ENCODE measurements at places on chromosomes 6 and 20.

DNA sequence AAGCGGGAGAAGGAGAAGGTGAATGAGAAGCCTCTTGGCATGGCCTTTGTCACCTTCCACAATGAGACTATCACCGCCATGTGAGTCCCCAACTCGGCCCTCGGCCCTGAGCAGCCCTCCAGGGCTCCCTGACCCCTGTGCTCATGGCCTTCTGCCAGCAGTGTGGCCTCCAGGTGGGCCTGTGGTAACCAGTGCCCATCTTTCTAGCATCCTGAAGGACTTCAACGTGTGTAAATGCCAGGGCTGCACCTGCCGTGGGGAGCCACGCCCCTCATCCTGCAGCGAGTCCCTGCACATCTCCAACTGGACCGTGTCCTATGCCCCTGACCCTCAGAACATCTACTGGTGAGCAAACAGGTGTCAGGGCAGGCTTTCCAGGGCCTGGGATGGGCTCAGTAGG is 10.3 kb upstream of the CAPN11 start:
- DNase-seq: no peak

DNA sequence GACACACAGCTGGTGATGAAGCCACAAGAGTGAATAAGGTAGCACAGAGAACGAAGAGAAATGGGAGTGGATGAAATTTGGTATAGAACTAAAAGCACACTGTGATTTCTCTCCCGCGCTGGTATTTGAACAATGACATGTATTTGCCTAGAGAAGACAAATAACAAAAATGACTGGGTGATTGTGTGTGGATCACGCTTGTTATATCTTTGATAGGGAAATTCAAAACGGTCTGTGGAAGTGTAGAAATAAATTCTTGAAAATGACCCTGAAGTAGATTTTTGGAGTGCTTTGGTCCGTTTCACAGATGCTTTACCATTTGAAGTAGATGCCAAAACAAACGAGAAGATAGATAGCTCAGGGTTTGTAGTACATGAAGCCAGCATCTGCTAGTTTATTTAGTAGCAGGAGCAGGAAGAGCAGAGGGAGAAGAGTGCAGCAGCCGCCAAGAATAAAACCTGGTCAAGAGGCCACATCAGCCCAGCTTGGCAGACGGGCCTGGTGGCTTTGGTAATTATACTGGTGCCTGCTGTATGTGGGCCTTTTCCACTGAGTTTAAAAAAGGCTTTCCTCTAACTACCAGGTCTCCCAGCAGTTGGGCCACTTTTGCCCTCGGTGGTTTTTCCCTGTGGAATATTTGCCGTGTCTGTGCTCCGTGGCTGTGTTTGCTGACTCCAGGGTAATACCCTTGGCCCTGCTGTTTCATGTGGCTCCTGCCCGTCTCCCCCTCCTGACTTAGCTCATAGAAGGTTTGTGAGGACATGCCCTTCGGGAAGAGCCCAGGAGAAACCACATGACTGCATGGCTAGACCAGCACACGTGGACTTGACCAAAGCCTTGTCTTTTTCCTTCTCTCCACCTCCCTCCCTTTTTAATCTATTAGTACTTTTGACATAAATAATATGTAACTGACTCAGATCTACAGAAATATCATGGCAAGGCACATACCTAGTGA is 294.0 kb downstream of the SOX4 start:
- DNase-seq: no peak

- no peak for DNase-seq
Observed at GRCh38 chr6:5752391-5752680, 254.4 kb downstream of the NRN1 start.

- DNase-seq: no peak
Observed at GRCh38 chr6:22036275-22036674, 260.6 kb downstream of the PRL start.

DNA sequence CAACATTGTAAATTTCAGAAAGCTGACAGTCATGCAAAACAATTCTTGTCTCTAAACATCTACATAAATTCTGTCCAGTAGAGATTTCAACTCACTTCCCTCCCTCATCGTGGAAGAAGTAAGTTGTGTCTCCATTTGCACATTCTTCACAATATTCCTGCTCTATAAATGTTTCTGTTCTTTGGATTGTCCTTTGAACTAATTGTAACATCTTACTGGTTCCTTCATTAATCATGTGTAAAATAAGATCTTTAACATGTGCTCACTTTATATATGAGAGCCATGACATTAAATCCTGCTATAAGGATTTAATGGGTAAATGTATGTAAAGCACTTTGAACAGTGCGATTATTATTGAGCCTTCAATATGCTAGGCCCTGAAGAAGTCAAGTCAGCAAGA is 7.0 kb upstream of the LTV1 start:
- no peak for DNase-seq

- DNase-seq: no peak
Observed at GRCh38 chr6:29552512-29553051, 7.0 kb downstream of the UBD start.

GRCh38 chr20:14441201-14441600 is 103.8 kb upstream of the FLRT3 start:
- DNase-seq: no peak

- DNase-seq: no peak
Observed at GRCh38 chr20:44304383-44304782, 6.6 kb downstream of the FITM2 start.

GRCh38 chr6:136706430-136706829 is 85.8 kb downstream of the MAP3K5 start:
- no peak for DNase-seq

DNA sequence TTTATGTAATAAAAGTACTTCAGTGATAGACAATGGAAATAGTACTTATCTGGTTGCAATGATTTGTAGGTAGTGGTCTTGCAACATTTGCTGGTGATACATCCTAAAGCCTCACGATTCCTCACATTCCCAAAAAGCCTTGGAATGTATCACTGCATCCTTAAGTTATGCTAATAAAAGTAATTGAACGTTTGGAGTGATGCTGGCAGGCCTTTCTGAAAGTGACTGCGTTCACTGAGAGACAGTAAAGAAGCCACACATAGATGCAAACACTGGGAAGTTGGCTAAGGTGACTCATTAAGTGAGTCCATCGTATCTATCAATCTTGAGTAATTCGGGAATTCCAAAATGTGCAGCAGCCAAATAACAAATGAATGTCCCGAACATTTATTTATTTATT is 444.1 kb upstream of the SOX4 start:
- no peak for DNase-seq

DNA sequence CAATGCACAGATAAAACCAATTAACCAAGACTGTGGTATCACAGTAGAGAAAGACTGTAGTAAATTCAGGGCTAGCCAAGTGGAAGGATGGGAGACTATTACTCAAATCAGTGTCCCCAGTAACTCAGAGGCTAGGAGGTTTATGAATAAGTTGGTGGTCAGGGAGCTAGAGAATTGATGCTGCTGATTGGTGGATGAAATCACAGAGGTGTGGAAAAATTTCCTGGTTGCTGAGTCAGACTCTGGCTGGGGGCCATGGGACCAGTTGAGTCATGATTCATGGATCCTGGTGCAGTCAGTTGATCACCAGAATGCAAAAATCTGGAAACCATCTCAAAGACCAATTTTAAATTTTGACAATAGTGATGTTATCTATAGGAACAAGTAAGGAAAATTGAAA is 555.9 kb downstream of the C6orf118 start:
- DNase-seq: no peak

DNA sequence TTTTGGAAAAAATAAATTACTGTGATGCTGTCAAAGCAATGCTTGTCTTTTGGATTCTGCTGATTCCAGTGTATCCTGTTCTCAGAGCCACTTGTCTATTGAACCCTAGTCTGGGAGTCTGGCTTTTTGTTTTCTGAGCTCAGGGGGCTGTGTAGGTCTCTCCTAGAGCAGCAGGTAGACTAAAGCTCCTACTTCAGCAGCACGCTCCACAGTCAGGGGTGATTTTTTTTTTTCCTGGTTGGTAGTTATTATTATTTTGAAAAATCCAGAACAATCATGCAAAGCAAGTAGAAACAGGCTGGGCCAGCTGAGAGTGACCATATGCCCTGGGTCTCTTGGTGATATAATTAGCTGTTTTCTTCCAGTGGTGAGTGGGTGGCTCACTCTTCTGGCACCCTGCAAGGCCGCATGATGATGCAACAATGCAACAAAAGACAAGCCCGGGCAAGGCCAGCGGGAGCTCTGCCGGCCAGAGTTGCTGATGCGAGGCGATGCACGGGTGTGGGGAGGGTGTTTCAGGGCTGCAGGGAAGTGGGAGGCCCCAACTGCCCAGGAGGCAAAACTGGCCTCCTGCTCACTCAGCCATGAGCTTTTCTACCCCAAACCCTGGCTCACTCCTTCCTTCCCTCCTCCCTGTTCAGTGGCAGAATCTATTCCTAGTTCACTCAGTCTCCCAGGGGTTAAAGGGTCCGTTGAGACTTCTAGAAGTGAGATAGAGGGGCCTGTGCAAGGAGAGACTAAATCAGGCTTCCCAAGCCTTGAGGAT is 11.5 kb upstream of the CDKN1A start:
- no peak for DNase-seq

DNA sequence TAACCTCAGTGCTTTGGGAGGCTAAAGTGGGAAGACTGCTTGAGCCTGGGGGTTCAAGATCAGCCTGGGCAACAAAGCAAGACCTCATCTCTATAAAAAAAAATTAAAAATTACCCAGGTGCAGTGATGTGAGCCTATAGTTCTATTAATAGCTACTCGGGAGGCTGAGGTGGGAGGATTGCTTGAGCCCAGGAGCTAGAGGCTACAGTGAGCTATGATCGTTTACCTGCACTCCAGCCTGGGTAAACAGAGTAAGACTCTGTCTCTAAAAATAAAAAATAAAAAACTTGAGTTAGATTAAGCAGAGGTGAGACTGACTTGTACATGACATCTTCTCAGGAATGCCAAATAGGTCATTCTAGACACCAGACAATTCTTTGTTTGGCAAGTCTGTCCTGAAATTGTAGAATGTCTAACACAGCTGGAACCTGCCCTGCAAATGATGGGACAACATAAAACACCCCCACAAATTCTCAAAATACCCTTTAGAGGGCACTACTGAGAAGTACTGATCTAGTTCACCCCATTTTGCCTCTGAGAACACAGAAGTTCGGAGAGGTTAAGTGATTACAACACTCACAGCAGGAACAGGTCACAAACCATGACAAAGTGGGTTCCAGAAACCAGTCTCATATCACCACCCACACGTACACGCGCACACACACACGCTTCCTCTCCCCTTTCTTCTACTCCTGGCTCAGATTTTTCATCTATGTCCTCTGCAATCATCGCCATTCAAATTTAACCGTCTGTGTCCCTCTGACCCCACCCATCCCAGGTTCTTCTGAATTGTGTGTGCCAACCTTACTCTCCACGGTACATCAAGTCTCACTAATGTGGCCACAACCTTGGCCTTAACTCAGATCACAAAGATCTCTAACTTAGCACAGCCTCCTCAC is 38.3 kb downstream of the ARHGAP18 start:
- peak; percentile 40 for DNase-seq

GRCh38 chr6:158332237-158332636 is 20.0 kb downstream of the TULP4 start:
- DNase-seq: no peak

DNA sequence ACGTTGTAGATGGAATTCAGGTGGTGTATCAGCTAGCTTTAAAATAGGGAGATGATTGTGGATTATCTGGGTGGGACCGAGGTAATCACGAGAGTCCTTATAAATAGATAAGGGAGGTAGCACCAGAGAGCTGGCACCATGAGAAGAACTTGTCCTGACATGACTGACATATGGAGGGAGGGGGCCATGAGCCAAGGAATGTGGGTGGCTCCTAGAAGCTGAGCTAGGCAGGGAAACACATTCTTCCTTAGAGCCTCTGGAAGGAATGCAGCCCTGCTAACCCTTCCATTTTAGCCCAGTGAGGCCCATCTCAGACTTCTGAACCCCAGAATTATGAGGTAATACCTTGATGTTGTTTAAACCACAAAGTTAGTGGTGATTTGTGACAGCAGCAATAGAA is 321.1 kb upstream of the SULF2 start:
- no peak for DNase-seq

GRCh38 chr6:42569102-42570028 is 5.5 kb downstream of the UBR2 start:
- DNase-seq: no peak

DNA sequence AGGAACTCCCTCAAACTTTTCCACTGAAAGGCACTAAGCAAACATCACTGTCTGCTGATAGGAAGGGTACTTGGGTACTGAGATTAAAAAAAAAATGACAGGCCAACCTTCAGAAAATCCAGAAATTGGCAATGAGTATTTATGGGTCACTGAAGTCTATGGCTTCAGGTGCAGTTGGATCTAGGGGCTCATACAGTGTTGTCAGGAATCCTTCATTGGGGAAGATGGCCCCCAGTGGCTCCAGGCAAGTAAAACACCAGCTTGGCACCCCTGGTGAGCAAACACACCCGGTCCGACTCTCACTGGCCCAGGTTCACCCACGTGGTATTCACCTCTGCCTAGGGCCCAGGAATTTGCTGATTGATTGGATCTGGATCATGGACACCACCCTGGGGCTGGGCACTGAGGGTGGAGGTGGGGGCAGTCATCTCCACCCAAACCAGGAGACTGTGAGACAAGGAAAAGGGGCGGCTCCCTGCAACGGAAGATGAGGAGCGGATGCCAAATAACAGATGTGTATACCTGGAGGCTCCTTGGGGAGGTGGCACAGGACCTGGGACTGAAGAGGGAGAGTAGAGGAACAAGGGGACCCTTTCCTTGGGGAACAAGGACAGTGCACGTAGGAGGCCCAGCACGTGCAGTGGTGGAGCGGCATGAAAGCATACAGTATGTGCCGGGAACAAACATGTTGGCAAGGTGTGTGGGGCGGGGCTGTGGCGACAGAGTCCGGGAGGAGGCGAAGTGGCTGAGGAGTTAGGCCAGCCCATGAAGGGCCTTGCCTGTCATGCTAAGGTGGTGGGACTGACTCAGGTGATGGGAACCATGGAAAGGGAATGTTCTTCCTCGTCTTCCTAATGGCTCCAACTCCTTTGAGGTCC is 4.7 kb downstream of the SLC2A10 start:
- DNase-seq: no peak

DNA sequence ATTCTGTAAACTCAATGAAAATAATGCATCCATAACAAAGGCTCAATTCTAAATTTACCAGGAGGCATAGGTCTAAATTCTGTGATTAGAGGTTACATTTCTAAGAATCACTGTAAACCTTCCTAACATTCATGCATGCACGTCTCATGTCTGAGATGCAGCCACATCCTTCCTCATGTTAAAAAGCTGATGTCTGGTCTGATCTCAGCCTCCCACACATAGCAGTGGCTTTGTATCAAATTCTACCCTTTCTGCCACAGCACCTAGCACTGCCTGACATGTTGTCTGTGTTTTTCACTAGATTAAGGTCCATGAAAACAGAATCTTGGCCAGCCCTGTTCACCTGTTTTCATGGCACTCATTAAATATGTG is 171.1 kb downstream of the WDR27 start:
- no peak for DNase-seq

- DNase-seq: no peak
Observed at GRCh38 chr6:168221000-168221399, 98.6 kb downstream of the DACT2 start.

GRCh38 chr20:51533291-51534172 is 9.0 kb downstream of the NFATC2 start:
- DNase-seq: no peak

GRCh38 chr6:119142041-119142440 is 63.6 kb upstream of the FAM184A start:
- DNase-seq: no peak

Data from activated naive CD8-positive, alpha-beta T cell treated with anti-CD3 and anti-CD28 coated beads, Interleukin-2, amount 50 U/mL, for 16 hours (primary cell).